T-helper 2 cell (primary cell): ENCODE measurements at places on chromosomes 4 and X.

GRCh38 chr4:154616731-154617130, 4.3 kb upstream of the FGG start:
- no peak for DNase-seq

- no peak for DNase-seq
These were observed 66.1 kb downstream of the PTTG2 start for GRCh38 chr4:38026158-38026740.

GRCh38 chr4:8694226-8694625, 101.7 kb downstream of the CPZ start:
- no peak for DNase-seq

DNA sequence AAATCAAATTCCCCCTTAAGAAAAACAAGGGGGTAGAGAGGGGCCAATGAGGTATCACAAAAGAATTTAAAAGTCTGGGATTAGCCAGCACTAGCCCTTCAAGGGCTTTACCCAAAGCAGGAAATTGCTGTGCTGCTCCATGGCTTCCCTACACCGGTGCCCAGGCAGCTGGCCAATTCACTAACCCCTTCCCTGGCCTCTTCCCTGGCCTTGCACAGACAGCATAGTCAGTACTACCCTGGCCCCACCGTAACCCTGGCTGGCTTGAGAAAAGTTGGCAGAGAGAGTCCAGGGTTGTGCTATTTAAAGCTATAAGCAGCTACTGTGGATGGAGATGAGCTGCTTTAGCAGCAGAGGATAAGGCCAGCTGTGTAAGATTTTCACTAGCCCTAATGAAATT, 43.1 kb downstream of the ADAMTS3 start:
- no peak for DNase-seq

DNA sequence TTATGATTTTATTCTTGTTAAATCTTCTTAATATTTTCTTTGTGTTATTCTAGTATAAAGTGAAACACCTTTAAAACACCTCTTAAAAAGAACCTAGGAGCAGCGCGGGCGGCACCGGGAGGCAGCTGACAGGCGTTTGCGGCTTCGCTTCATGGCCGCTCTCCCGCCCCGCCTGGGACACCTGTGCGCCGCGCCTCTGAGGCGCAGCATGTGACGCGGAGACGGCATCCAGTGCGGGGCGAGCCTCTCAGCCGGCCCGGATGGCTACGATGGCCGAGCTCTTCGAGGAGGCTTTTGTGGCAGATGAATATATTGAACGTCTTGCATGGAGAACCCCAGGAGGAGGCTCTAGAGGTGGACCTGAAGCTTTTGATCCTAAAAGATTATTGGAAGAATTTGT, 1592.7 kb downstream of the TECRL start:
- no peak for DNase-seq

- DNase-seq, result no peak
These were observed 167.8 kb downstream of the AASDH start for GRCh38 chr4:56219447-56219846.

- DNase-seq, result no peak
These were observed 81.7 kb downstream of the PDGFC start for GRCh38 chr4:156889616-156890594.

GRCh38 chr4:159298502-159298901, 195.6 kb downstream of the RAPGEF2 start:
- DNase-seq, result no peak

DNA sequence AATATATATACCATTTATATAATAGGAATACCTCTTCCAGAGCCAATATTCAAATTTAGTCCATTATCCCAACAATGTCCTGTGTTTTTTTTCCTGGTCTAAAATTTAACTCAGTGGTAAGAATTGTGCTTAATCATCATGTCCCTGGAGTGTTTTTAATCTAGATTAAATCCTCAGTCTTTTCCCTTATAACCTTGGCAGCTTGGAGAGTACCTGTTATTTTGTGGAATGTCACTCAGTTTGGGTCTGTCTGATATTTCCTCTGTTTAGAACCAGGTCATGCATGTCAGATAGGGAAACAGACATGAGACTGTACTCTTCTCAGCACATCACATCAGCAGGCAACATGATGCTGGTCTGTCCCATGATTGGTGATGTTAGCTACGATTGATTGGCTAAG, 96.6 kb downstream of the HPGD start:
- DNase-seq, result no peak

- DNase-seq, result no peak
These were observed 201.0 kb upstream of the NEIL3 start for GRCh38 chr4:177108708-177109107.

DNA sequence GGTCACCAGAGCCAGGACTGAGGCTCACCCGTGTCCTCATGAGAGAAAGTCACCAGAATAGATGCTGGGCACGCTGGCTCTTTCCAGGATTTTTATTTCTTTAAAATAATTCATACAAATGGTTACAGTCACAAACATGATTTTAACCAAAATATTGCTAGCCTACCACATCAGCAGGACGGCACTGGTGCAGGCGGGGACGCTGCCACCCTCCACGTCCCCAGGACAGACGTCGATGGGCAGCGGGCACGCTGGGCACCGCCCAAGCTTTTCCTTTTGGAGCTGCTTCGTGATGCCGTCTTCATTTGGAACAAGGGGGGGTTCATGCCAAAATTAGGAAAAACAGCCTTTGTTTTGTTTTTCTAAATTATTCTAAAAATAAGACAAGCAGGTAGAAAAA, 37.6 kb downstream of the CTBP1 start:
- DNase-seq, result no peak

DNA sequence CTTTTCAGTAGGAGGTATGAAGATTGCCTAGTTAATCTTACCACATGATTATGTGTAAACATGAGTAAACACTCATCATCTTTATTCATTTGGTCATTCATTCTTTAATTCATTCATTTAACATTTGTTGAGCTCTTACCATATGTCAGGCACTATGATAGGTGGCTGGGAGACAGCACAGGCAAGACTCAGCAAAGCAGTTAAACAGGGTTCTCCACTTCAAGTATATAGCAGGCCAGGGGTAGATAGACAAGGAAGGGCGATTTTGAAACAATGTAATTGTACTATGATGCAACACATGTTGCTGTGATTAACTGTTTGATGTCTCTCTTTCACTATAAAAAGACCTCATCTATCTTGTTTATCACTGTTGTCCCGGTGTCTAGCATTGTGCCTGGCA, 84.3 kb upstream of the GPR101 start:
- no peak for DNase-seq

- DNase-seq, result no peak
These were observed 580.8 kb upstream of the AMOT start for GRCh38 chrX:113421432-113421831.

GRCh38 chr4:96497621-96498020, 657.7 kb downstream of the PDHA2 start:
- no peak for DNase-seq

DNA sequence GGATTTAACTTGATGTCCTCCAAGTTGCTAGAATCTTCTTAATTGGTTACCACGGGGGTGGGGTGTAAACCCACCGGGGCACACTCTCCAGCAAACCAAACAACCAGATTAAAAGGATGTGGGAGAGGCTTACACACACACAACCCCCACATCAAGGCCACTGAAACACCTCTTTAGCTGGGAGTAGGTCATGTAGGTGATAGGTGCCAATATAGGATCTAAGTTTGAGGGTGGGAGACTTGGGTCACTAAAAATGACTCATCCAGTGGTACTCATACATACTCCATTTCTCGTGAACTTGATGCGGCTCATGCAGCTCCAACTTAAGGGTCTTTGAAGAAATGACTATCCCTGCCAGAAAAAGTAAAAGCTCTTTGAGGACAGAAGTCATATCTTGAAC, 20.5 kb upstream of the CD40LG start:
- DNase-seq, result no peak

- DNase-seq, result no peak
These were observed 145.8 kb upstream of the ATP6AP2 start for GRCh38 chrX:40434947-40435346.

DNA sequence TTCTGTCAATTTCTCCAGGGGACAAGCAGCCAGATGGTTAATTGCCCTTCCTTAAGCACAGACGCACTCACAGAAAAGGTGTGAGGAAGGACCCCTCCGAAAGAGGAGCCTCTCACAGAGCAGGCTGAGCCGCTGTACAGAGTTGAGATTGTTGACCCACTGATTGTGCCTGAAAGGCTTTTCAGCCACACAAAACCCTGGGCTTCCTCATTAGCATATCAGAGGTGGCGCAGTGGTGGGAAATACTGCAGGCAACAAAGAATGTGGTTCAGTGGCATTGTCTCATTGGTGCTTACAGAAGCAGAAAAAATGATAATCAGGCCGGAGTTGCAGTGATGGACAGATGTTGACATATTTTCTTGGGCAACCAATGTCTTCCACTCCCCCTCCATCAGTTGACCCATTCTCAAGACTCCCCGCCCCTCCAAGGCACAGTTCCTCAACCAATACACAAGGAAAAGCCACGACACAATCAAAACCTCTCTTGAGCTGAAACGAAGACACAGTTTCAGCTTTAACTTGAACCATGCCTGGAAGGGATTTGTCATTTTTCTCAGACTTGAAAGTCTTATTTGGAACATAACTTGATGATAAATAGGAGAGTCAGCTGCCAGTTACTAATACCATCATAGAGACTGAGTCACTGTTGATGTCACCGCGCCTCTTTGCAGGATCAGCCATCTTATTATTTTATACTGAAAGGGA, 53.1 kb downstream of the ATXN3L start:
- DNase-seq, result no peak

GRCh38 chrX:112766774-112767173, 73.9 kb downstream of the AMOT start:
- no peak for DNase-seq

DNA sequence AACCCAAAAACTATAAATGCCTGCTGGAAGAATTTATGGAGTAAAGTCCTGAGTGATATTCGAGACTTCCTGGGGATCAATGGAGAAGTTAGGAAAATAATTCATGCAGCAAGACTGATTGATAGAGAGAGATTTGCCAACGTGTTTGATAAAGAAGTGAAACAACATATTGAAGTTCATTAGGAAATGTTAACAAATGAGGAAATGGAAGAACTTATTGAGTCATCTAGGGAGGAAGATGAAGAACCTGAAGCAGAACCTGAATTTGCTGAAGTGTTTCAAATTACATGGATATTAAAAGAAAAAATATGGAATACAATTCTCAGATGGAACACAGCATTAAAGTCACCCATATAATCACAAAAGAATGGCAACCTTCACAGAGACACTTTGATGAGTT, 39.0 kb downstream of the DDX60 start:
- DNase-seq, result no peak

DNA sequence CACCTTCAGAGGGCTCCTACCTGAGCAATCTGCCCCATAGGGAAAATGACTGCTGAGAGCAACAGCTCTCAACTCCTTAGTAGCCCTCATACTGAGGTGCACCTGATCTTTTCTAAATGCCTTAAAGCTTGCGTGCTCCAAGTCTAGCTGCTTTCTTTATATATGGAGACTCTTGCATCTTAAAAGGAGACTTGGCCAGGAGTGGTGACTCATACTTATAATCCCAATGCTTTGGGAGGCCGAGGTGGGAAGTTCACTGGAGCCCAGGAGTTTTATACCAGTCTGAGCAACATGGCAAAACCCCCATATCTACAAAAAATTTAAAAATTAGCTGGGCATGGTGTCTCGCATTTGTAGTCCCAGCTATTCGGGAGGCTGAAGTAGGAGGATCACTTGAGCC, 78.1 kb upstream of the TRIM2 start:
- no peak for DNase-seq

GRCh38 chr4:76581077-76581962, 146.3 kb downstream of the SHROOM3 start:
- DNase-seq, result no peak

- no peak for DNase-seq
These were observed 18.4 kb downstream of the C4orf17 start for GRCh38 chr4:99529228-99529627.

GRCh38 chr4:36322921-36323354, 41.5 kb downstream of the DTHD1 start:
- peak; percentile 69 for DNase-seq

GRCh38 chr4:155675709-155676429, 9.2 kb downstream of the GUCY1A1 start:
- DNase-seq, result no peak

DNA sequence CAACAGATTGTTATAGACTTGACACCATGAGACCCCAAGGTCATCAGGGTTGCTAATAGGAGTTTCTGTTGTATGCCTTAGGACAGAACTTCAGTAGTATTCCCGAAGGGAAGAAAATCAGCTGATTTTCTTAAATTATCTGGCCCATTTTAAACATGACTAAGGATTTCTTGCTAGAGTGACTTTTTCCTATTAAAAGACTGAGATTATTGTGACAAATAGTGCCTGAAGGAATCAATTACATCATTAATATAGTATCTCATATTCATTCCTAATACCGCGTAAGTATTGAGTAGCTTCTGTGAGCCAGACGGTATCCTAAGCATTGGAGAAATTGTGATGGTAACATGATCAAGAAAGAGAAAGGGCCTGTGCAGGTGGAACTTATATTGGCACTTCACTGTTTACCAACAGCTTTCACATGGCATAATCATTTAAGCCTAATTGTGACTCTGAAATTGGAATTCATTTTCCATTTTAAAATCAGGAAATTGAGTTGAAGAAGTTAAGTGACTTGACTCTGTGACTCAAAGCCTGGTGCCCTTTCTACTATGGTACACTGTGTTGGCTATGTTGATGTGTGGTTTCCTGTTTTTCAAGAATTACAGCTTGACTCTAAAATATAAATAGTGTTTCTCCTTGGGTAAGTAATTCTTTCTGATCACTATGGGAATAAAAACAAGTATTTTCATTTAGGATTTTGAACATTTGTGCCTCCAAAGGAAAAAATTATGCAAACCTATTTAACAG, 4.1 kb downstream of the AFF1 start:
- DNase-seq, result peak; percentile 66

DNA sequence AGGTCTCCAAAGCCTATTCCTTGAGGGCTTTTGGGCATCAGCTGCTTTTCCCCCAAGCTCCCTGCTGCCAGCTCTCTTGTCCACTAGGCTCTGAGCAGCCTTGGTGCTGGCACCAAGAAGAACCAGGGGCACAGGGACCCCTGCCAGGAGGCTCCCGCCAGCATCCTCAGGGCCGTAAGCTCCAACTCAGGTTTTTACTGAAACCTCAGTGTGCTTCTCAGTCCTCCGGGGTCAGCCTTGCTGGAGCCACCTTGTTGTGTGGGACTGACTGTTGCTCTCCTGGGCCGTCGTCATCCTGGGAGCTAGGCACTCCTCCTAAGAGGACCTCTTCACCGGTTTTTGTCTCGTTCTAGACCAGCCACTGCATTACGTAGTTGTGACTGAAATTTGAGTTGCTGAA, 38.9 kb downstream of the NOP14 start:
- DNase-seq, result no peak

DNA sequence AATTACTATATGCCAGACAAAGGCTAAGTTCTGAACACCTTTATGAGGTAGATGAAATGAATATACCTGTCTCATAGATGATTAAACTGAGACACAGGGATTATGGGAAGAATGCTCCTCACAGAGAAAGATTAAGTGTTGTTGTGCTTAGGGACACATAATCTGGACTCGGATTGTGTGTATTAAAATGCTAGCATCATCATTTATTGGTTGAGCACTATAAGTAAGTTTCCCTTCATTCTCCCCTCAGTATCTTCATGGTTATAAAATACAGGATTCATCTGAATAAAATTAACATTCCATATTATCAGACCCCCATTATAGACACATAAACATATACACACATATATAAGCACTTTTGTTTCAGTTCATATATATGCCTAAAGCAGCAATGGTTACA, 463.5 kb downstream of the PPP4R3C start:
- no peak for DNase-seq
